ENCODE measurements at places on chromosomes 16 and 17. TPM values are rescaled to one million over a fixed set of nuclear protein-coding genes. Genes with fewer than 3 reads are reported as not detected.

The DYNLRB2 gene
- total RNA-seq: 5.9 TPM

The GUCY2D gene
- total RNA-seq: not detected

DNA sequence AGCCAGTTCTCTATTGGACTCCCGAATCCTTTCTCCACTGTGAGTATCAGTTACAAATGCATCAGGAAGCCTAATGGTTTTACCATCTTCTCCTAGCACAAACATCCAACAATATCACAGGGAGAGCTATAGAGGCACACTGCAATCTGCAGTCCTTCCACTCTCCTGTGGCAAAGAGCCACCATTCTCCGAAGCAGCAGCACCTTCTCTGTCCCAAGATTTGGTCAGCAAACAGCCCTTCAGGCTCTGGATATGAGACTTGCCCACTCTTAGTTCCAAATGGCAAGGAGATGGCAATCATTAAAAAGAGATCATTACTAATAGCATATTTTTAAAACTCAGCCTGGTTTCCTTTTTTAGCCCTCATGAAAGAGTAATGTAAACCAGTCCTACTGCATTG lies 223.4 kb downstream of the HS3ST3A1 start:
- no peak for DNase-seq

GRCh38 chr16:6427621-6428020 lies 905.0 kb upstream of the RBFOX1 start:
- DNase-seq: no peak

Measured in spleen (tissue), 13 donors.